CD14-positive monocyte (primary cell): ENCODE measurements at places on chromosomes 12 and 14.
A peak's percentile ranks its signal among the peaks of the same experiment; 100 is the strongest.

- DNase-seq: no peak
These were observed 58.7 kb upstream of the PRMT8 start for GRCh38 chr12:3432176-3432742.

- DNase-seq: no peak
These were observed 3.4 kb downstream of the CYP46A1 start for GRCh38 chr14:99687284-99688209.

GRCh38 chr12:93698307-93699092, 21.3 kb downstream of the CRADD start:
- DNase-seq: no peak

DNA sequence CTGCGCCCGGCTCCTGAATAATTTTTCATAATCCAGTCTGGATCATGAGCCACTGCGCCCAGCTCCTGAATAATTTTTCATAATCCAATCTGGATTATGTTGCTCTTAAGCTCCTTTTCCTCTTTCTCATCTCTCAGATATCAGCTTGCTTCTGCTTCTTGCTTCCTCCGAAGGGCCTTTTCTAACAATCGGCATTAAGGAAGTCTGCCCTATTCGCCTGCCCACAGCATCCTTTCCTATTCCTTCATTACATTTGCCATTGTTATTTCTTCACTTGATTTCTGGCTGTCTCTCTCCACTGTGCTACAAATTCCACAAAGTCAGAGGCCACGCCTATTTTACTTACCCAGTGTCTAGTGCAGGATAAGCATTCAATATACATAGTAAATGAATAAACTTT, 83.5 kb downstream of the TTC7B start:
- DNase-seq: peak; percentile 51

- no peak for DNase-seq
These were observed 149.2 kb upstream of the FUT8 start for GRCh38 chr14:65263177-65263788.

GRCh38 chr14:77659831-77660230, 43.4 kb upstream of the SPTLC2 start:
- DNase-seq: peak; percentile 94

GRCh38 chr12:94670898-94671297, 20.5 kb upstream of the TMCC3 start:
- no peak for DNase-seq

GRCh38 chr14:90062822-90063539, 1.2 kb downstream of the KCNK13 start:
- DNase-seq: peak; percentile 31

DNA sequence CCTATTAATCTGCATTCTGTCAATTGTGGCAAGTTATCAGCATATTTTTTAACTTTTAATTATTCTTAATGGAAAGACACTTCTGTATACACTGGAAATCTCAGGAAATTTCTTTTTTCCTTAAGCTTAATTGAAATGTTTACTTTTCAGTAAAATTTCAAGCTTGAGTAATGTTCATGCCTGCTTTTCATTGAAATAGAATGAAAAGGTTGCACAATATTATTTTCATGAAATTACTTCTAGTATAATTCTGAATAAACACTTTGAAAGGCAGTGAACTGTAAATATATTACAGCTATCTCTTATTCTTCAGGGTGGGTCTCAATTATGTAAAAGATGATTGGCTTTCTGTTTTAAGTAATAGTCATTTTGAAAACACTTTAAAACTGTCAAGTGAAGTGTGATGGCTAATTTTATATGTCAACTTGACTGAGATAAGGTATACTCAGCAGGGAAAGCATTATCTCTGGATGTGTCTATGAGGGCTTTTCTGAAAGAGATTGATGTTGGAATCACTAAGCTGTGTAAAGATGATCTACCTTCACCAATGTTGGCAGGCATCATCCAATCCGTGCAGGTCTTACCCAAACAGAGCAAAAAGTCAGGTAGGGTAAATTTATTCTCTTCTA, 29.9 kb downstream of the CLEC2D start:
- no peak for DNase-seq

DNA sequence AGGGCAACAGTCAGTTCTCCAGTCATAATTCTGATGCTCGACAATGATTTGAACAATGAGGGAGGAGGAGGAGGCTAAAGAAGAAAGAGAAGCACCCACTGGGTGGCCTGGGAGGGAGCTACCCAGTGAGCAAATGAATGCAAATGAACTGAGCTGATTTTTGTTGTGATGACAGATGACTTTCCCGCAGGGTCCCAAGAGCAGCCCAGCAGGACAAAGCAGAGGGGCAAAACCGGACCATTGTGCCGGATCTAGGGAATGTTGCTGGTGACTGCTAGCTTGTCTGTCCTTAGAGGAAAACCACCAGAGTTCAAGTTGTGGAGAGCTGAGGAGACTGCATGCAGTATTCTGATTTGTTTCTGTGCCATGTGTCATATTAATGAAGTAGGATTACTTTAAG, 162.8 kb downstream of the MON2 start:
- DNase-seq: no peak

DNA sequence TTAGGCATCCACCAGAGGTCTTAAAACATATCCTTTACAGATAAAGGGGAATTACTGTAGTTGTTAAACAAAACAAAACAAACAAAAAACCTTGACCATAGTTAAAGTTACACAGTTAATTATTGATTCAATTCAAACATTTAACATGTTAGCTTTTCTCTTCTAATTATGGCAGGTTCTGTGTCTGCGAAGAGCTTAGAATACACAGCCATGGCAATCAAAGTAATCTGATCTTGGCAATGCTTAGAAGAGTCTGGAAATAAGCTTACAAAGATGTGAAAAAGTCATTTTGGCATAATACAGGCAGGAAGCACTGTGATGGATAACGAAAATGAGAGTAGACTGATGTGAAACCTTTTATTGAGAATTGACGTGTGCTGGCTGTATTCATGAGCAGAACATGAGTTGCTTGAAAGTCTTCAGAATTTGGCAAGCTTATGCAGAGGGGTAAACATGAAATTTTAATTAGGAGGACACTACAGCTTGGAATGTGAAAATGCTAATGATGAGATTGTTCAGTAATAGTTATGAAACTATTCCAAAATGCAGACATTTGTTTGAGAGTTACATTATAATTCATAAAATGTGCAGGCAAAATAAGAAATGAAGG, 629.6 kb downstream of the FSCB start:
- no peak for DNase-seq

GRCh38 chr14:104799244-104800014, 1.5 kb upstream of the ZBTB42 start:
- DNase-seq: no peak

DNA sequence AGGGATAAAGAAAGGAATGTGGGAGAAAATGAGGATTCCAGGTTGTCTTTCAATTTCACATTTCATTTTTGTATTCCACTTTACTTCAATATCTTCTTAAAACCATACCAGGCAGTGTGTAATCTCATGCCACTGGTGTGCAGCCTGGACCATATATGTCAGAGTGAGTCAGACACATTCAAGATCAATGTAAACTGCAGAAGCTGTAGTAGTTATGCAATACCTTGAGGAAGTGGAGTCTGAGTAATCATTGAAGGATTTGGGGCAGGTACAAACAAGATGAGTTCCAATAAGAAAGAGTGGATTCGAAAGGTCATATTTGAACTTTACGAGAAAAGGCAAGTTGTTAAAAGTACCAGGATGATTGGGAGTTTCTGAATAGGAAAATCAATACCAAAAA, 14.1 kb downstream of the PLCZ1 start:
- no peak for DNase-seq

DNA sequence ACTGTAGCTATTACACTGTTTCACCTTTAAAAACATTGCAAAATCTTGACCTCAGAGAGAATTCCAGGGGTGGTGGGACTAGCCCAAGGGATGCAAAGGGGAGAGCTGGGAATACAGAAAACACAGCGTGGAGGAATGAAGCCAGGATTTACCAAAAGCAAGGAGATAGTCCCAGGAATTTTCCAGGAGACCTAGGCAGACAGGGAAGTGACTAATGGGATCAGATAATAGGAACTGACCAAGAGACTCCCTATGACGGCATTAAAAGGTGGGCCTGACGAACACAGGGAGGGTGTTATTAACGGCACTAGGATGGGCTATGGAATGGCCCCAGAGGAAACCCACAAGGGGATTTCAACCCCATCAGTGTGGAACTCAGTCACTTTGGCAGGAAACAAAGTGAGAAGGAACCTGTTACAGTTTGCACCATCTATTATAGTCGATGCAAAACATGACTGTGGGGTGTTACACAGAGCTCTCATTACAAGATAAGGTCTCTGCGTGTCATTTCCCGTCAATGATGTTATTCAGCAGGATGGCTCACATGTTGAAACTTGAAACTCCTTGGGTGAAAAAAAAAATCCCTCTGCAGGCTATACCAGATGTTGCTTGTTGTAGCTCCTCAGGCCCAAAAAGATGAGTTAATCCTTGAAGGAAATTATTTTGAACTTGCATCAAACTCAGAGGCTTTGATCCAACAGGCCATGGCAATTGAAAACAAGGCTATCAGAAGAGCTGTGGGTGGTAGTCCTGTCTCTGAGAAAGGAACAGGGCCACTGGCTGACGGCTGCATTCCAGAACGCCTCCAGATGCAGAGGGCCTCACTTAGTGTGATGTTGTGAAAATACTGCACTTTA, 58.7 kb downstream of the DRAM1 start:
- no peak for DNase-seq

- DNase-seq: no peak
These were observed 68.3 kb downstream of the ALG10B start for GRCh38 chr12:38384816-38385378.

DNA sequence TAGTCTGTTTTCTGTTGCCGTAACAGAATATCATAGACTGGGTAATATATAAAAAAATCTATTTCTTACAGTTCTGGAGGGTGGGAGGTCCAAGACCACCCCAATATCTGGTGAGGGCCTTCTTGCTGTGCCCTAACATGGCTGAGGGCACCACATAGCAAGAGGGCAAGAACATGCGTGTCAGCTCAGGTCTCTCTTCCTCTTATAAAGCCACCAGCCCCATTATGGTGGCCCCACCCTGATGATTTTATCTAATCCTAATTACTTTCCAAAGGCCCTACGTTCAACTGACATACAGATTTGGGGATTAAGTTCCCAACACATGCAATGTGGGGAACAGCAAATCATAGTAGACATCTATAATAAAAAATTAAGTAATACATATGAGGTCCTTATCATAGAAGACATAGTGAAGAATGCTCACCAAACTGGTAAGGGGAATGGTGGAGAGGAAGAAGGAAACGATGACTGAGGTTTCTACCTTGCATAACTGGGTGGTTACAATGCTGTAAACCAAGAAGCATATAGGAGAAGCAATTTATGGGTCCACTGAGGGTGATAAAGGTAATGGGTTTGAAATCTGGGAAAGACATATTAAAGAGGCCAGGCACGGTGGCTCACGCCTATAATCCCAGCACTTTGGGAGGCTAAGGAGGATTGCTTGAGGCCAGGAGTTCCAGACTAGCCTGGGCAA, 27.0 kb downstream of the BTBD7 start:
- DNase-seq: peak; percentile 23

DNA sequence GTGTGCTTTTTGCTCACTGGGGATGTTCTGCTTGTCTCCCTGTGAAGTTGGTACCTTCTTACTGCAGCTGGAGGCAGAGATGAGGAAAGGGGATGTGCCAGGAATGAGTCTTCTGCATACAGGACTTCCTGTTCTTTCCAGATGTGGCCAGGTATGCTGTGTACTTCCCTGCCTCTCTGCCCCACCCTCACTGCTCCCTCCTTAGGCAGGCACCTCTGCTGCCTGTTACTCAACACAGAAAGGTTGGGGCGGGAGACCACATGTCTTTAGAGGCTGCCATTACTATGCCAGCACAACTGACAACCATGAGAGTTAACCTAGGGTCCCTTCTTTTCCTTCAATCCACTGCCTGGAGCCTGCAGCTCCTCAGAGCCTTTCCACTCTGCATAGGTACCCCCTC, 2.0 kb upstream of the OAS3 start:
- no peak for DNase-seq

- DNase-seq: no peak
These were observed 40.2 kb downstream of the TFCP2 start for GRCh38 chr12:51132693-51133092.

DNA sequence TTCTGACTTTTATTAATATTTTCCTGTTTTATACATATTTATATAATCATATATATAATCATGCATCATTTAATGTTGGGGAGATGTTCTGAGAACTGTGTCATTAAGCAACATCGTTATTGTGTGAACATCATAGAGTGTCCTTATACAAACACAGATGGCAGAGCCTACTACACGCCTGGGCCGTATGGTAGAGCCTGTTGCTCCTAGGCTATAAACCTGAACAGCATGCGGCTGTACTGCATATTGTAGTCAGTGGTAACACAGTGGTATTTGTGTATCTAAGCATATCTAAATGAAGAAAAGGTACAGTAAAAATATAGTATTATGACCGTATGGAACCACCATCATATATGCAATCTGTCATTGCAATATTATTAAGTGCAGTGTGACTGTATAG, 44.7 kb upstream of the BCL7A start:
- no peak for DNase-seq

DNA sequence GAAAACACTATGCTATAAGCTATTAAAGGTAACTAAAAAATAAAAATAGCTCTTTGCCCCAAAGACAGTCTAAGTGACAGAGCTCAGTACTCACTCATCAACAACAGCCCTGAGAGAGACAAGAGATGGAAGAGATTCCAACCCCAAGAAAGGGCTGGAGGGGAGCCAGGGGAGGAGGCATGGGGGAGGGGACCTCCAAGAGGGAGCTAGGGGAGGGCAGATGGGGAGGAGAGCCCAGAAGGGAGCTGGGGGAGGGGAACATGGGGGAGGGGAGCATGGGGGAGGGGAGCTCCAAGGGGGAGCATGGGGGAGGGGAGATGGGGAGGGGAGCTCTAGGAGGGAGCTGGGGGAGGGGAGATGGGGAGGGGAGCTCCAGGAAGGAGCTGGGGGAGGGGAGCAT, 7.7 kb downstream of the SSH1 start:
- DNase-seq: no peak

DNA sequence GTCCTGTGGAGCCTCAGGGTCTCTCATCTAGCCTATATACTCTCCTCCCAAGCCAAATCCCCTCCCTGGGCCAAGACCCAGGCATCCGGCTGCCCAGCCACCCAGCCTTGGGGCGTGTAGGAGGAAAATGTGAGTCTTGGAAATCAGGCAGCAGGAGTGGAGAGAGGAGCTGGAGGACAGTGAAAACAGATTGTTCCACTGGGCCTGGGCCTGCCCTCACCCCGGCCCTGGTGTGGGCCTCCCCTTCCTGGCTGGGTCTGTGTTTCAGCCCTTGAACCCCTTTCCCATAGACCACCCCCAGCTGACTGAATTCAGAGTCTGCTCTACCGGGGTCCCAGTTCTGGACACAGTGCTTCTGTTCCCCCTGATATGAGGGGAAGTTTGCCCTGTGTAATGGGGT, 6.7 kb downstream of the ITGA5 start:
- no peak for DNase-seq

DNA sequence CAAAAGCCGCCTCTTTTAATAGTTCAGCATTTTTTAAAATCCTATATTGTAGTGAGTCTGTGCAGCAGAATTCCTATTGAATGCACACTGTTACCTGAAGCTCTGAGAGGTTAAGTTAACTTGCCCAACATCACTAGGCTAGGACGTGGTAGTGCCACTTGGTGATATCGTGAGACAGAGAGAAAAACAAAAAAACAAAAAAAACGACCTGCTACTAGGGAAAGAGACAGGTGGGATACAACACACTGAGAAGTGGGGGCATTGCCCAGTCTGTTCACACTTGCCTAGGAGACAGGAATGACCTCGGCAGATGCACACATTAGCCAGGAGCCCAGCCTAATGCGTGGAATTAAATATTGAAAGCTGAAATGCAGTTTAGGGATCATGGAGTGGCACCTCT, 129.7 kb upstream of the CCND2 start:
- DNase-seq: no peak
